ENCODE measurements at places on chromosomes 2 and 18.

DNA sequence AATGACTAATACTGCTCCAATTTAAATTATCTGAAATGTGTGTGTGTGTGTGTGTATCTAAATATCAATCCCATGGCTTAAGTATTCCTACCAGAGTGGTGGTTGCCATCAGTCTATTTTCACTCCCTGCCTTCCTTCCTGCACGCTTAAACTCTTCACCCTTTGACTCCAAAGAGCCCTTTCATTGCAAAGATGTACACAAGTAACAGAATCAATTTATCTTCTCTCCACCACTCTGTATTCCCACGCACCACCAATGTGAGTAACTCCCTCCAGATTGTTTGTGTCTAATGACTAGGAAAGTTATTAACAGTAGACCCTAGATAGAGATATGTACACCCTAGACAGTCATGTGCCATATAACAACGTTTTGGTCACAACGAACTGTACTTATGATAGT is 42.8 kb downstream of the ARL6IP6 start:
- DNase-seq = no peak

DNA sequence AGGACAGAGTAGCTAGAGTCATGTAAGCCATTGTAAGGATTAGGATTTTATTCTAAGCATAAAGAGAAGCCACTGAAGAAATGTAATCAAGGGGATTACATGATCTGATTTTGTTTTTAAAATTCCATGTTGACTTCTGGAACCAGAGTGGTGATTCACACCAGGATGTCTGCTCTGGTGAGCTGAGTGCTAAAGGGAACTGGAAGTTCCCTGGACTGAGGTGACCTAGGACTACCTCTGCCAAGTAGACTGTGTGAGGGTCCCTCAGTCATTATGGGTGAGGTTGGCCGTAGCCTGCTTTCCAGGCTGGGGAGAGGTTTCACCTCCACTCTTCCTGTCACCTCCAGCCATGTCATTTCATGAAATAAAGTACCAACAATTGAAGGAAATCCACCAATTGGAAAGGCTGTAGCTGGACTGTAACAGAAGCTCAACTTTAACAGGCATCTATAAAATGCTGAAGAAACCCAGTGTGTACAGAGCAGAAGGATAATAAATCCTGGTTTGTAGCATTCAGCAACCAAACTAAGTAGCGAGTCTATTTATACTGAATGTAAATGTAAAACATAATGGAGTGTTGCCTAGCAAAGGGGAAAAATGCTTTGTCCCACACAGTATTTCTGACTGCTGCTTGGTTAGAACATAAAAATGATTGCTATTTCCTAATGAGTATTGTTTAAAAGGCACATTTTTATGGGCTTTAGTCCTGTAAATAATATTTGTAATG is 507.4 kb upstream of the PKDCC start:
- DNase-seq = no peak

GRCh38 chr2:12074126-12074844 is 327.9 kb downstream of the LPIN1 start:
- no peak for DNase-seq

GRCh38 chr2:31031132-31031706 is 107.0 kb downstream of the GALNT14 start:
- no peak for DNase-seq
